Urothelium cell line (cell line): ENCODE measurements at places on chromosomes 5 and 9.

GRCh38 chr9:14316602-14317300, 2.8 kb upstream of the NFIB start:
- DNase-seq = no peak

DNA sequence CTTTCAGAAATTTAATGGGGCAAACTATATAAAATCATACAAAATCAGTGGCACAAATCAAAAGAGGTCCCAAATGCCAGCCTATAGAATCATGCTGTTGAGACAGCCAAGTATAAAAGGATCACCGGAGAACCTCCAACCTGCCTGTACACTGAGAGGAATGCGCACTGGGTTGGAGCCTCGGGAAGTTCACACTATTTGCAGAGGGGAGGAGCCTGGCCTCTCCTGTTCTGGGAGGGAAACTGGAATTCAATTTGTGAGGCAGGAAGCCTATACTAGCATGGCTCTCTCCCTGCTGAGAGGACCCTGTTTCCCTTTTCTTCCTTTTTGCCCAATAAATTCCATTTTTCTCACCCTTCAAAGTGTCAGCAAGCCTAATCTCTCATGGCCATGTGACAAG, 406.0 kb downstream of the HINT1 start:
- no peak for DNase-seq

GRCh38 chr5:9337928-9338595, 207.8 kb downstream of the SEMA5A start:
- peak; percentile 38 for DNase-seq

DNA sequence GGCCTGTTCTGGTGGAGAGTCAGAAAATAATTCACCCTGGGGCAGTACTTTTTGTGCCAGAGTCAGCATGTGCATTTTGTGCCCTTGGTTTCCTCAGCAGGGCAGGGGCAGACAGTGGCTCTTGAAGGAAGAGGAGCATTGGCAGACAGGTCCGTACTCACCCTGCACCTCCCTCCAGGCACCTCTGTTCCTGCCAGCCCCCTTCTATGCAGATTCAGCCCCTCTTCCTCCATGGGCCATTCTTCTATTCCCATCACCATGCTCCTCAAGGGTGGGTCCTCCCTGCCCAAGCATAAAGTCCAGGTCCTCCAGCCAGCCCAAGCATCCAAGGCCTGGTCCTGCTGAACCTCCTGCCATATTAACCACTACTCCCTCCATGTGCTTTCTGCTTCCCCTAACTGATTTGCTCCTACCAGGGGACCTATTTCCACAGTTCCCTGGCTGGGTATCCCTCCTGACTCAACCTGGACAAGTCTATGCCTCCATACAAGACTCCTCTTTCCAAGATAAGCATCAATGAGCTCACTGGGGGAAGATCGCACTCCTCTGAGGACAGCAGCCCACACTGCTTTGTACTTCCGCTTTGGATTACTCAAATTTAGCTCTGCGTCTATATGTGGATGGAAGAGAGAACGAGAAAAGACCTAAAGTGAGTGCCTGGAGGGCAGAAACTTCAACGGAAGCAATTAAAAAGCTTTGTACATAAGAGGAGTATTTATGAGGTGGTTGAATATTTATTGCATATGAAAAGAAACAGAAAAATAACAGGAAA, 9.3 kb upstream of the ACSL6 start:
- DNase-seq = no peak

DNA sequence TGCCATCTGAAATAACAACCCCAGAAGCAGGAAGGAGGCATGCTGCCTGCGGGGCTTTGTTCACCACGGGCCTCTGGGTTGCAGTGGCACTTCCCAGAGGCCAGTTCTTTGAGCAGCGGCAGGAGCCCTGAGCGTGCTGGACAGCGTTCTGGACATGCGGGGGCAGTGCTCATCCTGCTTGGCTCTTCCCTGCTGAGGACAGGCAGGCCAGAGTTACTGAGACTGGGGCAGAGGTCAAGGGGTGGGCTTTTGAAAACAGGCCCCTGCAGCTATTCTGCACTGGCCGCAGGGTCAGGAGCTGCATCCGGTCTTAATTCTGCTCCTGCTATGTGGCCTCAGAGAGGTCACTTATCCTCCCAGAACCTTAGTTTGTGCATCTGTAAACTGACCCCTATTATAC, 258.6 kb downstream of the FSTL4 start:
- no peak for DNase-seq

GRCh38 chr5:84986688-84987087, 602.0 kb upstream of the EDIL3 start:
- DNase-seq = no peak

GRCh38 chr9:83385317-83385716, 152.9 kb downstream of the FRMD3 start:
- DNase-seq = no peak

DNA sequence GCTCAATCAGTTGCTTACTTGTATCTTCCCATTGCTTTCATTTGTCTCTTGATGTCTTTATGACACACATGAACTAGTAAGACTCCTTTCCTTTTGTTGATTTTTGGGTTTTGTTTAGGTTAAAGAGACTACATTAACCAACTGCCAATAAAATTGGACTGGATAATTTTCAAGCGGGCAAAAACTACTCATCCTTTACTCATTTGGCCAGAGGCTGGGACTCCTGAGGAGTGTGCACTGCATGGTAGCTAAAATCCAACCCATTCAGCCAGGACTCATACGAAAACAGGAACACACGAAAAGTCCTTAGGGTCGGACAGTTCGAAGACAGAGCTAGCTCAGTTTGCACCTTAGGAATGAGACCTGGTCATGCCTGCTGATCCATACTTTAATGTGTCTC, 6.0 kb downstream of the SLC46A2 start:
- no peak for DNase-seq

GRCh38 chr9:90521811-90522570, 120.6 kb downstream of the DIRAS2 start:
- no peak for DNase-seq

DNA sequence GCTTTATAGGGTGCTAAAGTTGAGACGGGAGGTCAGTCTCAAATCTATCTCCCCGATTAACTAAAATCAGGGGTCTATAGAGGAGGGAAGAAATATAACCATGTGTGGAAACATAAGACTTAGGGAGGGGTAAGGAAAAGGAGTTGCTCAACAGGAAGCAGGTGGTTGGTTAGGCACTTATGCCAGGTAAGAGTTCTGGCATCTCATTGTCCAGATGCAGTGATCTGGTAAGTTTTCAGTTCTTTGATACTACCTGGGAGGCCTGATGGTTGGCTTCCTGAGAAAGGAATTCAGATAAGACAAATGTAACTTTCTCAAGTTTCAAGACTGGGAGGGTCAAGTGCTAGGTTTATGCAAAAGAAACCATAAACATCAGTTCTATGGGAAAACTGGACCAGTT, 47.7 kb downstream of the CERT1 start:
- no peak for DNase-seq

DNA sequence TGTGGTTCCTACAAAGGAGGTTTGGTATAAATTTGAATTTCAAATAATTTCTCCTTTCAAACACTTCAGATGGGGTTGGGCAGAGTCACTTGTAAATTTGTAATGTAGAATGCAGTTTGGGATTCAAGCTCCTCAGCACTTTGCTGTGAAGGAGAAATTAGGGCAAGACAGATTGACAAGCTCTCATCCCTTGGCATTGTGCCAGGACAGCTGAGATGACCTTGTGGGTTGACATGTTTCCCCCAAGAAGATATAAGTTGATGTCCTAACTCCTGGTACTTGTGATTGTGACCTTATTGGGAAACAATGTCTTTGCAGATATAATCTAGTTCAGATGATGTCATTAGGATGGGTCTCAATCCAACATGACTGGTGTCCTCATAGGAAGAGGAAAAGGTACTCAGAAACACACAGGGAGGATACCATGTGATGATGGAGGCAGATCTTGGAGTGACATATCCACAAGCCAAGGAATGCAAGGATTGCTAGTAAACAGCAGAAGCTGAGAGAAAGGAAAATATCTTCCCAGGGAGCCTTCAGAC, 408.3 kb downstream of the MED10 start:
- no peak for DNase-seq

DNA sequence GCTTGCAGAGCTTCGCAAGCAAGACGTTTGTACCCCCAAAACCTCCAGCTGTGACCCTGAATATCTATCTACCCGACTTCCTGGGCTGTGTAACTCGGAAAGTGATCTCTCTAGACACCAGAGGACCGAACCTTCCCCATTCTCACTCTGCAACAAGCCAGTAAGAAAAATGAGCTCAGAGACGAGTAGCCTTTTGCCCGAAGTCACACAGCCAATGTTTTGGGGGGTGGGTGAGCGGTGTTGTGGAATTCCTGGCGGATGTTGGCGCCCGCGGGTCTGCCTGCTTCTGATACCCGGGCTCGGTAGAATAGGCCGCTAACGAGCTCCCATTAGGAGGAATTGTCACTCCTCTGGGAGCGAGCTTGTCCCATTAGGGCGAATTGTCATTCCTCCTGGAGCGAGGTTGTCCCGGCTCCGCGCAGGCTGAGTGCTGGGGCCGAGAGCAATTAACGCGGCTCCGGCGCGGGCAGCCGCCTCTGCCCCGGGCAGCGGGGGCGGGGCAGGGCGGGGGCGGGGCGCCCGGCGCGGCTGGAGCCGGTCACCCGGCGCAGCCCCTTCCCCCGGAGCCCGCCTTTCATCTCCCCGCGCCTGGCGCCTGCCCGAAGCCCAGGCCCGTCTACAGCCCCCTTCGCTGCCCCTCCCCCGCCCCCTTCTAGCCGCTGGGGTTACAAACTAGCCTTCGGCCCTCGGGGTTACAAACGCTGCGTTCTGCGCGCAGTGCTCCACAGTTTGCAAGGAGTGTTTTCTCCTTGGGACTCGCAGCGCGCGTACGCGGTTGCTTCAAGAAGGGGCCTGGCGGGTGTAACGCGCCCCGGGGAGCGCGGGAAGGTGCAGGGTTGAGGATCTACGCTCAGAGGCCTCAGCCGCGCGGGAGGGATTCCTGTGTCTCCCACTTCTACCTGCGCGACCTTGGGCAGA, 3.5 kb upstream of the MSX2 start:
- DNase-seq = peak; percentile 40

DNA sequence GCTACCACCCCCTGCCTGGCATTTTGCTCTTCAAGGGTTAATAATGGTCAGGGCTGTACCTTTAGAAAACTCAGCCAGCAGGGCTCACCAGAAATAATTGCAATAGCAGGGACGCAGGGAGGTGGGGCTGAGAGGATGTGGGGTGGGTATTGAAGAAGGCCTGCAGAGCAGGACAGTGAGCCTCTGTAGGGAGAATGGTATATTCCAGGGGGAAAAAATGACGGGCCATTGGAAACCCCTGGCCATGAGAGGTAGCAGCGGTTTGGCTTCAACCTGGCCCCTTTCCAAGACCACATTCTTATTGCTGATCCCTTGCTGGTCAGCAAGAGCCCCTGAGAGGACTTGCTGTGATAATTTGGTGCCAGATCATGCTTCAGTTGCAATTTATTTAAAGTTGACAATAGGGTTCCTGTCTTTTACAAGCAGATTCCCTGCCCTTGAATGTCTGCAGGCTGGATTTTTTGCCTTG, 36.7 kb upstream of the CTNNA1 start:
- peak; percentile 55 for DNase-seq

DNA sequence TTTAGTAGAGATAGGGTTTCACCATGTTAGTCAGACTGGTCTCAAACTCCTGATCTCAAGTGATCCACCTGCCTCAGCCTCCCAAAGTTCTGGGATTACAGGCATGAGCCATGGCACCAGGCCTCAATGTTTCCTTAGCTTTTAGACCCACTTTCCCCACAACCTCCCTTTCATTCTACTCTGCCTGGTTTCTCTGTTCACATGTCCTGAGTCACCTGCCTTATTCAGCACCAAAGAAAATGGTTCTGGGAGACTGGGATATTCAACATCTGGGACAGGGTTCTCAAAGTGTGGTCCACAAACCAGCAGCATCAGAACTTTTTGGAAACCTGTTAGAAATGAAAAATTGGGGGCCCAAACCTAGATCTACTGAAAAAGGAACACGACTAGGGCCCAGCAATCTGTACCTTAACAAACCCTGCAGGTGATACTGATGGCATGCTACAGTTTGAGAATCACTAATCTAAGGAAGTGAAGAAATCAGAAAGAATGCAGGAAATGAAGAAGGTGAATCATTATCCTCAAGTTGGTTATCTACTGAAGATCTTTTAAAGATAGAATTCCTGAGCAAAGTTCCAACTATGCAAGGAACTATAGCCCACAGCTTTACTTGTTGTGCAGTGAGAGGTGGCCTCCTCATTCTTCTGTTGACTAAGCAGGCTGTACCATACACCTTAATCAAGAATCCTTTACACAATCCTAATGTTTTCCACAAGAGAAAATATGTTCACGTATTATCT, 51.8 kb upstream of the CTNNAL1 start:
- no peak for DNase-seq

- DNase-seq = no peak
These were observed 42.1 kb downstream of the ZNF366 start for GRCh38 chr5:72465066-72465465.

- DNase-seq = no peak
These were observed 50.3 kb downstream of the ARHGAP26 start for GRCh38 chr5:142820447-142820846.

DNA sequence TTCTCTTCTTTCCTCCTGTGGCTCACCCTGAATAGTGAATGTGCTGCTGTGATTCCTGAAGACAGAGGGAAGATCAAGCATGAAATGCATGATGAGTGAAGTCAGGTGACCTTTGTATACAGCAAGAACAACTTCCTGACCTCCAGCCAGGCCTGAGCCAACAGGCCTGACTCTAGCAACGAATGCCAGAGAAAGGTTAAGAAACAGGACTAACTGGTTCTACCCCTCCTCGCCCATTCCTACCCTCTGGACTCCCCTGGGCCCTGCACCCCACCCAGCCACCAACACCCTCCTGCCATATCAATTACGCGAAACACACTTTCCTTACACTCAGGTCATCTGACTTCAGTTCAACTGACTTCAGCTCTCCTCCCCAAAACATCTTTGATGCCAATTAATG, 4.9 kb downstream of the SUSD1 start:
- DNase-seq = no peak

- no peak for DNase-seq
These were observed 123.5 kb downstream of the SCAMP1 start for GRCh38 chr5:78483809-78484521.

- no peak for DNase-seq
These were observed 28.7 kb upstream of the SCGB3A1 start for GRCh38 chr5:180620014-180620413.

DNA sequence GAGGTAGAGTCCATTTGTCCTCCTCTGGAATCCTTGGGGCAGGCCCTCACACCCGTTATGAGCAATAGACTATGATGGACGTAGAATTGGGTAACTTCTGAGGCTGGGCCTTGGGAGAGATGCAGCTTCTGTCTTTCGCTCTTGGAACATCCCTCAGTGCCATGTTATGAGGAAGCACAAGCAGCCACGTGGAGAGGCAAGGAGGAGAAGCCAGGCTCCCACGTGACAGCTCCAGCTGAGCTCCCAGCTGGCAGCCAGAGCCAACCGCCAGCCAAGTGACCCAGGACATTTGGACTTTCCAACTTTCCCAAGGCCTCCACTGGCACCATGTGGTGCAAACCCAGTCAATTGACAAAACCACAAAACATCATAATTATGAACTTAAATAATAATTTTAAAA, 43.0 kb upstream of the BOD1 start:
- DNase-seq = no peak
